Femur (tissue), 1 donor: ENCODE measurements at places on chromosomes 7 and 10.

DNA sequence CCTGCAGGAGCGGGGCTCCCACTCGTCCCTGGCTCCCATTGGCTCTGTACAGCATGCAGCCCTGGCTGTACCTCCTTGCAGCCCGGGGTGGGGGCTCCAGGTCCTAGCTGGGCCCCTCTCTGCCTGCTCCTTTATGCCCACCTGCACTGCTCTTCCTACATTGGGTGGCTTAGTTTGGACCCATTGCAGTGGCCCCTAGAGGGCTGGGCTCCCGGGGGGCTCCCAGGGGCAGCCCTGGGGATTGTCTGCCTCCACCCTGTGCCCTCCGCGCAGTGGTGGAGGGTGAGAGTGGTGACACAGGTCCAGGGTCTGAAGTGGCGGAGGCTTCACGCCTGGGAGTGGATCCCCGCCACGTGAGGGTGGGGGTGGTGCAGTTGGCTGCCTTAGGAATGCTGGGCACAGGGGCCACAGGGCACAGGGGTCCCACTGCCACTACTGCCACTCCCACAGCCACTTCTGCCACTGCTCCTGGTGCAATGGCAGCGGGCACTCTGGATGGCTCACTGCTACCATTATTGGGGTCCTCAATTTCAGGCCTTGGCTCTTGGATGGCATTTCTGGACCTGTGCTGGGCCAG is 177.1 kb downstream of the ARL4A start:
- DNase-seq = no peak

- no peak for DNase-seq
Observed at GRCh38 chr10:89563861-89564478, 28.6 kb upstream of the SLC16A12 start.

- DNase-seq = peak; percentile 28
Observed at GRCh38 chr10:63718006-63718405, 196.8 kb downstream of the REEP3 start.

GRCh38 chr10:109956454-109957091 is 33.3 kb upstream of the XPNPEP1 start:
- DNase-seq = no peak

GRCh38 chr10:121282797-121283515 is 315.3 kb downstream of the FGFR2 start:
- no peak for DNase-seq

- DNase-seq = peak; percentile 42
Observed at GRCh38 chr7:150451097-150451793, 815 bp downstream of the GIMAP8 start.

DNA sequence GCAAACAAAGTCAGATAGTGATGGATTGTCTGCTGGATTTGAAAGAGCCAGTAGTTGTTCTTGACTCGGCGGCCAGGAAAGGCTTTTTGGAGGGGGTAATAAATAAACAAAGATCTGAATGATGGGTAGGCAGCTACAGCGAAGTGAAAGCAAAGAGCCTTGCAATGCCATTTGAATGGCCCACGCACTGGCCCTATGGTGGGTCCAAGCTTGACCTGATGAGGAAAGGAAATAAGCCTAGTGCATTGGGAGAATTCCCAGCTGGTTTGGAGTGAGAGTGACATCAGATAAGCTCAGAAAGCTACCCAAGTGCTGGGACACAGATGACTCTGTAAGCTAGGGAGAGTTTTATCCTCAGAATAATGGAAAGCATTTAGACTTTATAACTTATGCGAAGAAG is 365.2 kb downstream of the PLXDC2 start:
- DNase-seq = no peak

DNA sequence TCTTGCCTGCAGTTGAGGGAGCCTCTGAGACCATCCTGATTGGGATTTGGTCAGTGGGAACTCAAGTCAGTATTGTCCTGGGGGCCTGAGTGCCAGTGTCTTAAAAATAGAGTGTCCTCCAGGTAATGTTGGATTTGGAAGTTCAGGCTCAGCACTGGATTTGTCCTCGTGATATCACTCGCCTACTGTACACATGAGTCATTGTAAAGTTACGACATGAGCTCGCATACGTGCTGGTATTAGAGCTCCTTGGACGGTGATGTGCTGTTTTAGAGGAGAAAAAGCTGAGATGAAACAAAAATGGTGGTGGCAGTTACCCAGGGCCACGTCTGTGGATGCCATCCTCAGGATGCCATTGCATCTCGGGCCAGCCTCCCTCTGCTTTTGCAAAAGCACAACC is 78.2 kb downstream of the MGMT start:
- DNase-seq = no peak

DNA sequence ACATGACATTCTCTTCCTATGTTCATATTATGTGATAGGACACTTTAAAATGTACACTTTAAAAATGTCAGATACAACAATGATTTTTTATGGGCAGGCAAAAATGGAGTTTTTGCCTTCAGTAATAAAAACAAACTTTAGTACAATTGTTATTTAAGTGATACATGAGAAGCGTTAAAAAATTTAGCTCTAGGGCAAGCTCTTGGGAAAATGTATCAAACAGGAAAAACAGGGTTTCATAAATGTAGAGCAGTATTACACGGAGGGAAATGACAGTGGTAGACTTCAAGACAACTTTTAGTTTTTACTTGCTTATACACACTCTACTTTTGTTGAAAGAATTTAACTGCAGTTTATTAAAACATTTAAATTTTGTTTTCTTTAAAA is 1.5 kb downstream of the FHIP2A start:
- no peak for DNase-seq

- no peak for DNase-seq
Observed at GRCh38 chr10:6002809-6003510, 25.6 kb upstream of the IL15RA start.

GRCh38 chr10:12098966-12099365 is 30.2 kb downstream of the DHTKD1 start:
- no peak for DNase-seq

- DNase-seq = no peak
Observed at GRCh38 chr10:6072215-6072934, 10.2 kb upstream of the IL2RA start.

GRCh38 chr7:6203381-6203780 is 69.0 kb downstream of the CYTH3 start:
- DNase-seq = no peak

- no peak for DNase-seq
Observed at GRCh38 chr7:2062648-2063047, 170.1 kb downstream of the MAD1L1 start.

GRCh38 chr7:2944739-2945138 is 98.9 kb downstream of the CARD11 start:
- DNase-seq = no peak

DNA sequence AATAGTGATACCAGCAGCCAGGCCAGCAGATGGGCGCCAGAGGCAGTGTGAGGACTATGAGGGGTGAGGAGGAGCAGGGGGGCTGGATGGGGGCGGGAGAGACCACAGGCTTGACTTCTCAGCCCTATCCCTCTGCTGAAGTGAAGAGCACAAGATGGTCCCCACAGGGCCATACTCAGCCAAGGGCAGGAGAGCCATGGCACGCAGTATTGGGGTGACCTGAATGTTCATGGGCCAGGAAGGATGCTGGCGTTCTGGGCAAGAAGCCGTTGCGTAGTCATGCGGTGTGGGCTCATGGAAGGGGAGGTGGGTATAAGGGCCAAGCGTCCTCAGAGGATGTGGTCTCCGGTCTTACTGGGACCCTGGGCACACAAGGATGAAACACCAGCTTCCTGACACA is 146.3 kb downstream of the PRKAG2 start:
- no peak for DNase-seq

DNA sequence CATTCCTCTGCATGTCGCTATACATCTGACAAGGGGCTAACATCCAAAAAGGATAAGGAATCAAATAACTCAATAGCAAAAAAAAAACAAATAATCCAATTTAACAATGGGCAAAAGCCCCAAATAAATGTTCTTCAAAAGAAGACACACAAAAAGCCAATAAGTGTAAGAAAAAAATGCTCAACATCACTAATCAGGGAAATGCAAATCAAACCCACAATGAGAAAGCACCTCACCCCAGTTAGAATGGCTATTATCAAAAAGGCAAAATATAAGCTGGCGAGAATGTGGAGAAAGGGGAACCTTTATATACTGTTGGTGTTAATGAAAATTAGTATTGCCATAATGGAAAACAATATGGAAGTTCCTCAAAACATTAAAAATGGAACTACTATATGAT is 14.3 kb downstream of the ARHGAP12 start:
- no peak for DNase-seq

GRCh38 chr7:38928506-38928905 is 19.5 kb upstream of the VPS41 start:
- no peak for DNase-seq

GRCh38 chr10:3978761-3979160 is 193.8 kb upstream of the KLF6 start:
- no peak for DNase-seq

GRCh38 chr10:23897267-23897666 is 311.7 kb upstream of the KIAA1217 start:
- DNase-seq = no peak

- no peak for DNase-seq
Observed at GRCh38 chr7:130868139-130868538, 134.1 kb upstream of the KLF14 start.

- DNase-seq = no peak
Observed at GRCh38 chr10:79376751-79377556, 29.7 kb downstream of the PPIF start.

DNA sequence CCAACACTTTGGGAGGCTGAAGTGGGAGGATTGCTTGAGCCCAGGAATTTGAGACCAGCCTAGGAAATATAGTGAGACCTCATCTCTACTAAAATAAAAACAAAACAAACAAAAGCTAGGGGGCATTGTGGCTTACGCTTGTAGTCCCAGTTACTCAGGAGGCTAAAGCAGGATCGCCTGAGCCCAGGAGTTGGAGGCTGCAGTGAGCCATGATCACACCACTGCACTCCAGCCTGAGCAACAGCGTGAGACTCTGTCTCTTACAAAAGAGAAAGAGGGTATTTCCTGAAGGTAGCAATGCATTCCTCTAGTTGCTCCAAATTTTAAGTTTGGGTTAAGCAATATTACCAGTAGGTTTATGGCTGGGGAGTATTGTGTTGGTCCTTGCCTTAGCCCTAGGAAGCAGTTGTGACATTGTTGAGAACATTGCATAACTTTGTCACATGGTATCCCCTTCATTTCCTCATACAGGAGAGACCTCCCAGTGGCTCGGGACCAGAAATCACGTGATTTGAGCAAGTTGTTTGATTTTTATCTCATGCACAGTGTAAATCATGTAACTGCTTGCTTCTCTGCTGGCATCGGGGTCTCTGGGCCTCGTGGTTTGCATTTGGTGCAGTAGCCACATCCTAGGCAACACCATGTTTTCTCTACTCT is 23.3 kb upstream of the SMARCD3 start:
- no peak for DNase-seq

DNA sequence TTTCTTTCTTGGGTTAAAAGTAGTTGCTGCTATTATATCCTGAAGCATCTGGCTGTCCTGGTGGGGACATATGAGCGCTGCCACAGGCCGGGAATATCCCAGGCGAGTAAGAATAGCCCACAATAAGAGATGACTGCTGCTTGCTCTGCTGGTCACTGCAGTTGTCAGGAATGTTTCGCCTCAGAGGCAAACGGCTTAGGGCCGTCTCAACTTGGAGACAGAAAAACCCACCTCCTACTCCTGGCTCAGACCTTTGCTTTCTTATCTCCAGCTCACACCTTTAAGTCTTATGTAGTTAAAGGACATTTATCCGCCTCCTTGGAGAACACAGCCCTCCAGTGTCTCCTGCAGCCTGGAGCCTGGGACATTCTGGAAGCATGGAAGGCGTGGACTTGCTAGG is at the start of gene GJD4:
Gene GJD4, plus strand, starts transcription at position 151 of the 400 bp plus-strand sequence. Its CDS starts 227 bp downstream, at position 378.
- no peak for DNase-seq

DNA sequence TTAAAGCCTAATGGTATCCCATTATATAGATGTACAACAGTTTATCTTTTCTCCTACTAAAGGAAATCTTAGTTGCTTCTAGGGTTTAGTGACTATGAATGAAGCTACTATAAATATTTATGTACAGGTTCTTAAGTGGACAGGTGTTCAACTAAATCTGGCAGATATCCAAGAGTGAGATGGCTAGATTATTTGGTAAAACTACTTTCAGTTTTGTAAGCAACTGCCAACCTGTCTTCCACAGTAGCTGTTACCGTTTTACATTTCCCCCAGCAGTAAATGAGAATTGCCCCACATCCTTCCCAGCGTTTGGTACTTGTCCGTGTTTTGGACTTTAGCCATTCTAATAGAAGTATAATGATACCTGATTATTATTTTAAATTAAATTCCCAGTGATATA is 144.9 kb upstream of the MAGI2 start:
- no peak for DNase-seq

GRCh38 chr10:17547060-17547459 is 70.1 kb downstream of the HACD1 start:
- no peak for DNase-seq

- no peak for DNase-seq
Observed at GRCh38 chr7:3336042-3336665, 35.1 kb downstream of the SDK1 start.

DNA sequence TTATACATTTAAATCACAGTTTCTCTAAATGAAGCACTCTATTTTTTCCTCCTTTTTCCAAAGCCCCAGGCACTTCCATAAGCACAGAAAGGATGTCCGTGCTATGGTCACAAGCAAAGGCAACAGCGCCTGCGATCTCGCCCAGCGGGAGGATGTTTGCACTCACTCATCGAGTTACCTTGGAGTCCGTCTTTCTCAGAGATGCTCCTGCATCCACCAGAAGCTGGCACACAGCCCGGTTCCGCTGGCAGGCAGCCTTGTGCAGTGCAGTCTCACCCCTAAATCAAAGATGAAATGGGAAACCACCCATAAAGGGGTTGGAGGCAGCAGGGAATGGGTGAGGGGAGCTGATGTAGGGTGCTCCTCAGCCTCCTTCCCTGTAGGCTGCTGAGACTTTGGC is 51.9 kb upstream of the PTN start:
- DNase-seq = no peak

DNA sequence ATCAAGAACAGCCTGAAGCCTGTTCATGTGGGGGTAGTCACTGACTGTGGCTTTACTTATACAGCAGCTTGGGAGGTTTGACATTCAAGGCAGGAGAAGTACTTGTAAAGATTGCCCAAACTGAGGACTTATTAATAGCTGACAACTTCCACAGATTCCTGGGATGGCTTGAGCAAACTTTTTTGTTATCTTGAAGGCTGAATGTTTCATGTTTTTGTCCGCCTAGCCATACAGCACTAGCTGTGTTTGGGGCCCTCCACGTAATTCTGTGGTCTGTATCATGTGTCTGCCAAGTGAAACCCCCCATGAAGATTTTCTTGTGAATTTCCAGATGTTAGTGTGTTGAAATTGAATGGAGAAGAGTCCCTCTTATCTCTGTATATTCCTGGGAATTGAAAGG is 38.6 kb downstream of the FAS start:
- DNase-seq = no peak

- no peak for DNase-seq
Observed at GRCh38 chr10:113329121-113329596, 223.7 kb upstream of the HABP2 start.

DNA sequence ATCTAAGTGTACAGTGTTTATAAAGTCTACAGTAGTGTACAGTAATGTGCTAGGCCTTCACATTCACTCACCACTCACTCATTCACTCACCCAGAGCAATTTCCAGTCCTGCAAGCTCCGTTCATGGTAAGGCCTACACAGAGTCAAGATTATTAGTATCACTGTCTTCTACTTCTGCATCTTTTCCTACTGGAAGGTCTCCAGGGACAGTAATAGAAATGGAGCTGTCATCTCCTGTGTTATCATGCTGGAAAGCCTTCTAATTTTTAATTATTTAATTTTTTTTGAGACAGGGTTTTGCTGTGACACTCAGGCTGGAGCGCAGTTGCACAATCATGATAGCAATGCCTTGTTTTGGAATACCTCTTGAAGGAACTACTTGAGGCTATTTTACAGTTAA is 207.0 kb downstream of the HTR7 start:
- no peak for DNase-seq
